ENCODE measurements at places on chromosomes 6 and 20.
A peak's percentile ranks its signal among the peaks of the same experiment; 100 is the strongest.

DNA sequence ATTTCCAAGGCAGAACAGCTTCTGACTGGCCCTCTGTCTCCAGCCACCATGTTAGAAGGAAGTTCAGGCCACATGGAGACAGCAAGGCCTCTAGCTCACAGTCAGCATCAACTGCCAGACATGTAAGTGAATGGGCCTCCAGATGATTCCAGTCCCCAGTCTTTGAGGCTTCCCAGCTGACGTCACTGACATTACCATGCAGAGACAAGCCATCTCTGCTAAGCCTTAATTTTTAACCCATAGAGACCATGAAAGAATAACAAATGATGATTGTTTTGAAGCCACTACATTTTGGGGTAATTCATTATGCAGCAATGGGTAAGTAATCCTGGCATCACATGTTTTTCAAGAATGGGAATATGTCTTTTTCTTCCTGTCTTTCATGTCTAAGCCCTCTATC, 11.3 kb upstream of the DEFB129 start:
- DNase-seq = no peak

- peak; percentile 87 for DNase-seq
These were observed 37.7 kb downstream of the KCNQ2 start for GRCh38 chr20:63434599-63435378.

DNA sequence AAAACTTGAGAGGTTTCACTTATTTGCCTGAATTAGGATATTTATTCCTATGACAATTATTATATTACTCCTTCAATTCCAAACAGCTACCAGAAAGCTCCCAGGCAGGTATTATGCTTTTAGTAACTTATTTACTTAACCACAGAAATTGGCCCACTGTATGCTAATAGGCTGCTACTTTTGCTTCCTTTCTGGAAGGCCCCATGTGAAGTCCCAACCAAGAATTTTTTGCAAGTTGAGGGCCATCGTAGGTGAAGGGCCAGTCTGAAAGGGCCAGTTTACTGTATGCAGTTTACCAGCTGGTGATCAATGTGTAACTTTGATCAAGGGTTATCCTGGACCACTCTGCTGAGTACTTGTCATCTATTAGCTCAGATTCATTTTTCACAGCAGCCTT, 45.0 kb downstream of the EDN1 start:
- no peak for DNase-seq

DNA sequence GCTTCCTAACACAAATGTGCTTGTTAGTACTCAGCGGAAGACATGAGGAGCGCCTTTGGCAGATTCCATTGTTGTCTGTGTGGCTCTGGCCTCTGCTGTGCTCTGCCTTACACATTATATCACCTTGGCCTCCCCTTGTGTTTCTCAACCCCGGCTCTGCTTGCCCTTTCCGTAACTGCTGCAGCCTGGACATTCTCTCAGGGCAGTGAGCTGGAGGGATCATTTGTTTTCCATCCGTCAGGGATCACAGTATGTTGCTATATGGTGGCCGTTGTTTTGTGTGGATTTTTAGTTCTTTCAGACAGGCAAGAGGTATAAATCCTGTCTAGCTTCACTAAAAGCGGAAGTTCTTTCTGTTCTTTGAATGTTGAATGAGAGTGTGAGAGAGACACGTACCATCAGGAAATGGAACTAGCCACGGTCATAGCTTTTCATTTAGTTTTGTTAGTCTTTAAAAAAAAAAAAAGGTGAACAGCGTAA, 175.1 kb downstream of the JARID2 start:
- no peak for DNase-seq

GRCh38 chr6:53752440-53752839, 42.4 kb upstream of the LRRC1 start:
- no peak for DNase-seq
